NCI-H2107 (cell line): ENCODE measurements at places on chromosomes 1 and 21.
A peak's percentile ranks its signal among the peaks of the same experiment; 100 is the strongest.

DNA sequence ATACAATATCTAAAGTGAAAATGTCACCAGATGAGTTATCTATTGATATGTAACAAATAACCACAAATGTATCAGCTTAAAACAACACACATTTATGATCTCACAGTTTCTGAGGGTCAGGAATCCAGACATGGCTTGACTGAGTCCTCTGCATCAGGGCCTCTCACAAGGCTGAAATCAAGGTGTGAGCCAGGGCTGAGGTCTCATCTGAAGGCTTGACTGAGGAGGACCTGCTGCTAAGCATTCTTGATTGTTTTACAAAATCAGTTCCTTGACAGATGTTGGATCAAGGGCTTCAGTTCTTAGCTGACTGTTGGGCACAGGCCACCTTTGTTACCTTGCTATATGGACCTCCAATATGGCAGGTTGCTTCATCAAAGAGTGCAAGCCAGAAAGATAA, 483.7 kb downstream of the CAMTA1 start:
- DNase-seq, result no peak

- DNase-seq, result no peak
Measured at GRCh38 chr1:36775716-36776115, 258.6 kb downstream of the GRIK3 start.

GRCh38 chr1:167412072-167412471, 106.3 kb downstream of the CD247 start:
- peak; percentile 25 for DNase-seq

DNA sequence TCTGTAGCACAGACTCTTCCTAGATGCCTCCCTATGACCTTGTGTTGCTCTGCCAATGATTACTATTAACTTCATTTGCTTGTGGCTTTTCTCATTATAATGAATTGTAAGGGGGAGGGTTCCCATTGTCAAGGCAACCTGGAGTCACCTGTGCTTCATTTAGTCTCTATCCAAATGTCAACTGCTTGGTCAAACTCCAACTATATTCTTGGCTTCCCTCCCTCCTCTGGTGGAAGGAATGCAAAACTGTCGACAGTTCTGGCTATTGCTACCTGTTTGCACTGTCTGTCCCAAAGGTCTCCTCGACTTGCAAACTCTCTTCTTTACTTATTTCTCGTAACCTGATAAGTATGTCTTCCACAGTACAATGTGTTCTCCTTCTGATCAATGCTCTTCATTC, 100.3 kb downstream of the CACNA1E start:
- no peak for DNase-seq

DNA sequence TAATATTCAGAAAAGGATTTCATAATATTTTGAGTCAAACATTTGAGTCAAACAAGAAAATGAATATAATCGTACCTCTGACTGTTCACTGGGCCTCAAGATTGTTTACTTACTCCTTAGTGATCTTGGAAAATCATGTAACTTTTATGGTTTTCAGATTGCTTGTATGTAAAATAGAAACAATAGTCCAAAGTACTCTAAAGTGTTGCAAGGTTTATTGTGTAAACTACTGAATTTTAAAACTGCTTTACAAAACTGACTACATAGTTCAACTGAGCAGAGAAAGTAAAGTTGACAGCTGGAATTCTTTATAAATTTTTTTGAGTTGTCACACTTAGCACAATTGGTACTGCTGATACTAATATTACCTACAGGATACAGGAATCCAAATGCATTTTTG, 931.0 kb downstream of the NCAM2 start:
- DNase-seq, result no peak

- no peak for DNase-seq
Measured at GRCh38 chr1:17581389-17582123, 42.1 kb downstream of the ARHGEF10L start.

DNA sequence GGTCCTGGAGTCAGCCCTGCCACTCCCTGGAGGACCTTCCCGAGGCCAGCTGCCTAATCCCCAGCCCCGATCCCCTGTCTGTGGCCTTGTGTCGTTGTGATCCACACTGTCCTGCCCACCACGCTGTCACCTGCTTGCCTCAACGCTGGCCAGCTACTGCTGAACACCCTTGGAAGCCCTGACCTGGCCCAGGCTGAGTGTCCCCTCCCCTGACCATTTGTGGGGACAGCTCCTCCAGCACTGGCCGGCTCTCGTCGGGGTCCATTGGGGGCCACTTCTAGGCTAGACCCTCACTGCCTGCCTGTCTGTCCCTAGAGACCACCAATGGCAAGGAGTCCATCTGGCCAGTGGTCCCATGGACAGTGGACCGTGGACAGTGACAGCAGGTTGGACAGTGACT, 12.0 kb upstream of the UMODL1 start:
- no peak for DNase-seq

DNA sequence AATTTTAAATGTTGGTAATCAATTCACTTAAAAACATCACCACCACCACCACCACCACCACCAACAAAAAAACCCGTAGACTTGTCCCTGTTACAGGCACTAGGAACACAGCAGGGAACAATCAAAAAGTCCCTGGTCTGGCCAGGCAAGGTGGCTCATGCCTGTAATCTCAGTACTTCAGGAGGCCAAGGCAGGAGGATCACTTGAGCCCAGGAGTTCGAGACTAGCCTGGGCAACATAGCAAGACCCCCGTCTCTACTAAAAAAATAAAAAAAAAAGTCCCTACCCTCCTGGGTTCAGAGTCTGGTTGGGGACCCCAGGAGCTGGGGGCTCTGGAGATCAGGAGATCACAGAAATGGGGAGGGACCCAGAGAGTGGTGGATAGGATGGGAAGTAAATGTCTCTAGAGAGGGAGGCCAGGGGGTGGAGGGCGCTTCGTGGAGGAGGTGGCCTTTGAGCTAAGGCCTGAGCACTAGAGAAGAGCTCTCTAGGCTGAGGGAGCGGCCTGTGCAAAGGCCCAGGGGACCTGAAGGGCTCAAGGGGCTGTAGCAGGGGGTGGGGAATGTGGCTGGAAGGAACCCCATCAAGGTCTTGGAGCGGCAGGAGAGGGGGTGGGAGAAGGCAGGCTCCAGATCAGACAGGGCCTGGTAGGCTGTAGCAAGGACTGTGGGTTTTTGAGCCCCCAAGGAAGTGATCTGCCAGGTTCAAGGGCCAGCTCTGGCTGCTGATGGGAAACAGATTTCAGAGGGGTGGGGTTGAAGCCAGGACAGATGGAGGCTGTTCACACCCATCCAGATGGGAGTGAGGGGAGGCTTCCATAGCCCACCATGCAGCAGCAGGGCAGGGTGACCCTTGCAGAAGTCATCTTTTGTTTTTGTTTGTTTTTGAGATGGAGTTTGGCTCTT, 24.8 kb upstream of the VPS13D start:
- no peak for DNase-seq

- DNase-seq, result no peak
Measured at GRCh38 chr1:239250353-239251035, 135.9 kb upstream of the CHRM3 start.

GRCh38 chr1:19644681-19645410, 735 bp downstream of the NBL1 start:
- no peak for DNase-seq

DNA sequence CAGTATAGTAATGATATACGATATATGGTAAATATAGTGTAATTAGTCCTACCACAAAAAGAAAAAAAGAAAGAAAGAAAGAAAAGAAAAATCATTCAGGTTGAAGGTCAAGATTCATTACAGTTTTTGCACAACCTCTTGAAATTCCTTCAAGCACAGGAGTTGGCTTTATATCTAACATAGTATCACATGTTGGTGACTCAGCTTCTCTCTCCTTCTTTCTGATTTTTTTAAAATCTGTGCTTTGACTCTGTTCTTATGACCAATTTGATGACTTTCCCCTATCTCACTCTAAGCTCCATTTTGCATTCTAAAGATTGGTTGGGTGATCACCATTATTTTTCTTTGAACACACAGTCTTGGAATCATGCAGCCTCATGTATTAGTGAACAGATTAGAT, 148.2 kb upstream of the COL11A1 start:
- DNase-seq, result no peak

DNA sequence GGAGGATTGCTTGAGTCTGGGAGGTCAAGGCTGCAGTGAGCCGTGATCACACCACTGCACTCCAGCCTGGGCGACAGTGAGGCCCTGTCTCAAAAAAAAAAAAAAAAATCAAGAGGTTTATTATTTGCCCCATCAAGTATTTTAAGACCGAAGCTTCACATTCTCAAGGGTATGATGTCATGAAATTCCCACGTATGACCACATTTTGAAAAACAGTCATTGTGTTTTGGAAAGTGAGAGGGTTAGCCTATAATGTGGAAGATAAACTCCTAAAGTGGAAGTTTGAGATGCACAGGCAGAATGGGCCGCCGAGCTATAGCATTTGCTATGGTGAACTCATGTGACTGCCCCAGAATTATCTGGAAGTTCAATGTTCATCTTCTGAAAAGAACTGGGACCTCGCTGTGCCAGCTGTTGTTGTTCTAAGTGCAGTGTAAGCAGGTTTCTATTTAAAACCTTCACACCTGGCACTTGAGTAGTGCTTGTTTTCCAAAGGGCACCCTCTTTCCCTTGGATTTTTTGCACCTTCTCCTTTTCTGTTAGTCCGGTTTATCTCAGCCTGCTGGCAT, 96.9 kb upstream of the SLC25A33 start:
- no peak for DNase-seq

GRCh38 chr1:210616356-210616755, 287.7 kb downstream of the HHAT start:
- DNase-seq, result no peak

- no peak for DNase-seq
Measured at GRCh38 chr1:1487701-1488100, 16.1 kb downstream of the ATAD3B start.

- no peak for DNase-seq
Measured at GRCh38 chr21:43733529-43734071, 14.7 kb downstream of the PDXK start.

DNA sequence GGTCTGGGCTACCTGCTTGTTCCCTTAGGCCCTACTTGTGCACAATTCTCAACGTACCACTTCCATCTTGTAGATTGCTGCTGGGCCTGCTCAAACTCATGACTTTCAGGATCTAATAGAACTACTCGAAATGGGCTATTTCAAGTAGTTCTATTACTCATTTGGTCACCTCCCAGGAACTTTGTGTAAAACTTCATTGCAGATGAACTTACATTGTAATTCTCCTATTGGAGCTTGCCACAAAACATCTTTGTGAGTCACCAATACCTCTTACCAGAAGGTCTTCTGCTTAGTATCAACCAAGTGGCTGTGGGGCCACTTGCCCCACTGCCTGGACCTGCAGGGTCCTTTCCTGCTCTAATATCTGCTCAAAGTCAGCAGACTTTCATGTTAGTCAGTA, 10.7 kb upstream of the MYOCOS start:
- no peak for DNase-seq

DNA sequence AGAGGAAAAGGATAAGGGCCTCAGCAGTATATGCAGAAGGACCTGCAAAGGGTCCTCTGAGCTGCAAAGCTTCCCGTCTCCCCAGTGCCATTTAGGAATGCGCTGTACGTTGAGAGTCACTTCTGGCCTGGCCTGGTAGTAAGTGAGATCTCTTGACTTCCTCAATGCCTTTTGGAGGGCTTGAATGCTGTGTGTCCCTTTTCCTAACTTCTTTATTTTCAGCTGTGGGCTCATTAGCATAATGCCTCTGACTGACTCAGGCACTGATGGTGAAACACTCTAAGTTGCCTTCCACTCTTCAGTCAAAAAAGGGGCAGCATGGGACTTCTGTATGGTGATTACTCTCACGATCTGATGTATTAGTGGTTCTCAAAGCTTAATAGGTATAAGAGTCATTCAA, 49.9 kb downstream of the XCL1 start:
- DNase-seq, result no peak

DNA sequence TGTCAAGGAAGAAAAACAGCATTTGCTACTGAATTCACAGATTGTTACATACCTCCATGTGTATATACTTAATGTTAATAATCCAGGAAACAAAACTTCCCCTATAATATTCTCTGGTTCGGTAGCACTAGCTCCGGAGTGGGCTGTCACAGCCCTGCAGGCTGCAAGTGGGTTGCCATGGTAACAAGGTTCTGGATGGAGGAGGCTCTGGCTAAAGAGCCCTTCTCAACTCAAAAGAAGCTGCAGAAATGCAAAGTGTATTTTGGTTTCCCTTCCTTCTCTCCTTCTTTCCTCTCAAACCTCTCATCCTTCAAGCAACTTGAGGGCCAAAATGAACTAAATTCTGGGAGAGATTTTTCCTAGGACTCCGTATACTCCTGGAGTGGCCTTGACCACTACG, 45.2 kb downstream of the ASTN1 start:
- DNase-seq, result no peak

GRCh38 chr1:235205687-235206086, 44.6 kb upstream of the RBM34 start:
- no peak for DNase-seq

DNA sequence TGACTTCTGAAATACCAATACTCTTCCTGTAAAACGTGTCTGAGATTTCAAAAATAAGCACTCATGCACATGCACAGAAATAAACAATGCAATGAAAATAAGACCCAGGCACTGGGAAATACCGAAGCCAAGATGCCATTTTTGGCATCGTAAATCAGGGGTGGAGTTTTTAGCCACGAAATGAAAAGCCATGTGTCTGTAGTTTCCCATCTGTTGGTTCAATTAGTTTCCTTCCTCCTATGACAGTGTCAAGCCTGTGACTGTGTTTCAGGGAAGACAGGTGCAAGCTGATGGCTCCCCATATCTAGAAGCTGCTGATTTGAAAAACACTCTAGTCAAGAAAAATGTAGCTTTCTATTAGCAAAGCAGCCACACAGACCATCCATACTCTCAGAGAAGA, 480.4 kb upstream of the CAMK1G start:
- no peak for DNase-seq

DNA sequence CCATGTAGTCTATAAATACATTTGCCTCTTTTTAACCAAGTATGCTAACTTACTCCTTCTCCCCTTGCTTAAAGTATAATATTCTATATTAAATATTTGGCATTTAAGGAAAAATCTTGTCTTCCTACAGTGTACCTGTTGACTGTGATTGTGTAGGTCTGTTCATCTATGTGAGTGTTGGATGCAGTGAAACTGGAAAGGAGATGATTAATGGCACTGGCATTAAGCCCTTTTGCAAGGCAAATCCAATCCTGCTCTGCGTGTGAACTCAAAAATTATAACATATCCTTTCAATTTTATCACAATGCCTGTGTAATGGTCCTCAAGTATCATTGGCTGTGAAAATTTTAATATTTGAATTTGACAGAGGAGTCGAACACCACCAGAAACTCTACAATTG, 565.0 kb downstream of the KCNT2 start:
- DNase-seq, result no peak

GRCh38 chr21:43290421-43291346, 121.9 kb downstream of the CRYAA start:
- DNase-seq, result no peak

DNA sequence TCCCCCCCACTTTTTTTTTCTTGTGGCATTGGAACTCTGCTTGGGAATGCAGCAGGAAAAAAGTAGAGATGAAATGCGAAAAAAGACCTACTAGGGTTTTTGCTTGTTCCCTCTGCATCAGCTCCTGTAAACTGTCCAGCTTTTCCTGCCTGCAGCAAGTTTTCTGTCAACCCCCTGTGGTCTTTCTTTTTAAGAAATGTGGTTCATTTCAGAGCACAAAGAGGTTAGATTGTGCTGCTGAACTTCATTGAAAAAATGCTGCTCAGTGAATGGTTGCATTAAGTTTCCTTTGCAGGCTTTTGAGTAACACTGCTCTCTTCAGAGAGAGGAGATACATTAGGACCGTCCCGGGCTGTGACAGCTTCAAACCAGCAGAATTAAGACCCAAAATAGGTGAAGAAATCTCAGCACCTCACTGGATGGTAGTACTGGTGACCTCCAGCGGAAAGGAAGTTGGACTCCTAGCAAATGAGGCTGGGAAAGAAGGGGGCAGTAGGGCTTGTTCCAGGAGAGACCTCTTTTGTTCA, 80.7 kb downstream of the NDUFS5 start:
- no peak for DNase-seq

GRCh38 chr1:58500043-58500442, 46.5 kb downstream of the OMA1 start:
- no peak for DNase-seq
